ENCODE measurements at places on chromosomes 1 and 21. TPM values are rescaled to one million over a fixed set of nuclear protein-coding genes. Genes with fewer than 3 reads are reported as not detected.

The KRTAP21-2 gene
- not detected for total RNA-seq

The RGS4 gene
- 538 TPM for total RNA-seq

The GNAT2 gene
- total RNA-seq = not detected

The BEST4 gene
- total RNA-seq = 0.22 TPM

The CLCA2 gene
- 0.44 TPM for total RNA-seq
